Right renal pelvis (tissue), 4 donors: ENCODE measurements at places on chromosomes 11 and 22. TPM values are rescaled to one million over a fixed set of nuclear protein-coding genes. Genes with fewer than 3 reads are reported as not detected.

- DNase-seq = no peak
Observed at GRCh38 chr11:124109377-124109776, 5.9 kb upstream of the VWA5A start.

GRCh38 chr11:65562788-65563187 is 4.6 kb upstream of the LTBP3 start:
- DNase-seq = no peak

GRCh38 chr11:122690384-122690783 is 34.9 kb downstream of the UBASH3B start:
- no peak for DNase-seq

- no peak for DNase-seq
Observed at GRCh38 chr11:123069908-123070821, 8.2 kb upstream of the HSPA8 start.

DNA sequence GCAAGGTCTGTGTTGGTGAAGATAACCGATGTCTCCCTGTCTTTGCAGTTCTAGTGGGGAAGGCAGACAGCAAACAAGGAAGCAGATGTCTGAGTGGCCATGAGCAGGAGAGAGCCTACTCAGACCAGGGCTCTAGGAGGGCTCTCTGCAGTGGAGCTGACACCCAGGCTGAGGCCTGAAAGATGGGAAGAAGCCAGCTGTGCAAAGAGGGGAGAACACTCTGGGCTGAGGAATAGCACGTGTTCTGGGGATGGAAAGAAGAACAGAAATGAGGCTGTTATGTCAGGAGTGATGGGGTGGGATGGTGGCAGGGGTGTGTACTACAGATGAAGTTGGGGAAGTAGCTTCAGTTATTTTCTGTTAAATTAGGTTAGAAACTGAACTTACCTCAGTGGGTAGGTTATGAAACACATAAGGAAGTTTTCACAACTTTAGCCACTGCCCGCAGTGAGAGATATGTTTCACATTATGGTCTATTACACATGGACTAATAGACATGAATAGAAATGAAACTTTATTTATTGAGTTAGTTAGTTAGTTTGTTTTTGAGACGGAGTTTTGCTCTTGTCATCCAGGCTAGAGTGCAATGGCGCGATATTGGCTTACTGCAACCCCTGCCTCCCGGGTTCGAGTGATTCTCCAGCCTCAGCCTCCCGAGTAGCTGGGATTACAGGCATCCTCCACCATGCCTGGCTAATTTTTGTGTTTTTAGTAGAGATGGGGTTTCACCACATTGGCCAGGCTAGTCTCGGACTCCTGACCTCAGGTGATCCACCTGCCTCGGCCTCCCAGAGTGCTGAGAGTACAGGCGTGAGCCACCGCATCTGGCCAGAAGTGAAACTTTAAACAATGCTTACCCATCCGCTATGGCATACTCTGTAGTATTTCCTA is 7.8 kb downstream of the DCPS start:
- DNase-seq = no peak

DNA sequence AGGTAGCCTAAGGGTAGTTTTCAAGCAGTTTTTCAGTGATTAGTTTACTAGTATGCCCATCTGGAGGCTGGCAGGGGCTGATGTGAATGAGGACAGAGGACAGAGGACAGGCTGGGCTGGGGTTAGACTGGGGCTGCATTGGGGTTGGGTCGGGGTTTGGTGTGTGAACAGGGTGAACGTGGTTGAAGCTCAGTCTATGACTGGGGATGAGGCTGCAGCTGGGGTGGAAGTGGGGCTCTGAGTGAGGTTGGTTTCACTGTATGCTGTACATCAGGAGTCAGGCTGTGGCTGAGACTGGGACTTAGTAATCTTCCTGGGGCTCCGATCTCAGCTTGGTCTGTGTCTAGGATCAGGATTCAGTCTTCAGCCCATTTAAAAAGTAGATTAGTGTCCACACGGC is 451 bp downstream of the OR51E1 start:
- DNase-seq = no peak

The ART5 gene
- polyA plus RNA-seq = 3.5 TPM

The IL18 gene
- polyA plus RNA-seq = 8.9 TPM

The JAML gene
- 2.7 TPM for polyA plus RNA-seq

The OR8D4 gene
- not detected for polyA plus RNA-seq
